ENCODE measurements at places on chromosomes 1 and 21.

GRCh38 chr21:16522548-16522947, 792.8 kb downstream of the USP25 start:
- no peak for DNase-seq

- DNase-seq: no peak
Measured at GRCh38 chr1:41529621-41530395, 45.3 kb upstream of the EDN2 start.

DNA sequence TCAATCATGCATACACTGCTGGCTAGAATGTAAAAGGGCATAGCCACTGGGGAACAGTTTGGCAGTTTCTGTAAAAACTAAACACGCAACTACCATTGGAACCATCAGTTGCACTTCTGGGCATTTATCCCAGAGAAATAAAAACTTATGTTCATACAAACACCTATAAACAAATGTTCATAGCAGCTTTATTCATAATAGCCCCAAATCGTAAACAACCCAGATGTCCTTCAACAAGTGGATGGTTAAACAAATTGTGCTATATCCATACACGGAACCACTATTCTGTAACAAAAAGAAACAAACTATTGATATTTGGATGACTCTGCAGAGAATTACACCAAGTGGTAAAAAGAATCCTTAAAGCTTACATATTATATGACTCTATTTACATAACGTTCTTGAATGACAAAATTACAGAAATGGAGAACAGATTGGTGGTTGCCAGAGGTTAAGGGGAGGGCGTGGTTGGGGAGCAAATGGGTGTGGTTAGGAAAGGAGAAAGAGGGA, 22.8 kb downstream of the LACTBL1 start:
- no peak for DNase-seq

DNA sequence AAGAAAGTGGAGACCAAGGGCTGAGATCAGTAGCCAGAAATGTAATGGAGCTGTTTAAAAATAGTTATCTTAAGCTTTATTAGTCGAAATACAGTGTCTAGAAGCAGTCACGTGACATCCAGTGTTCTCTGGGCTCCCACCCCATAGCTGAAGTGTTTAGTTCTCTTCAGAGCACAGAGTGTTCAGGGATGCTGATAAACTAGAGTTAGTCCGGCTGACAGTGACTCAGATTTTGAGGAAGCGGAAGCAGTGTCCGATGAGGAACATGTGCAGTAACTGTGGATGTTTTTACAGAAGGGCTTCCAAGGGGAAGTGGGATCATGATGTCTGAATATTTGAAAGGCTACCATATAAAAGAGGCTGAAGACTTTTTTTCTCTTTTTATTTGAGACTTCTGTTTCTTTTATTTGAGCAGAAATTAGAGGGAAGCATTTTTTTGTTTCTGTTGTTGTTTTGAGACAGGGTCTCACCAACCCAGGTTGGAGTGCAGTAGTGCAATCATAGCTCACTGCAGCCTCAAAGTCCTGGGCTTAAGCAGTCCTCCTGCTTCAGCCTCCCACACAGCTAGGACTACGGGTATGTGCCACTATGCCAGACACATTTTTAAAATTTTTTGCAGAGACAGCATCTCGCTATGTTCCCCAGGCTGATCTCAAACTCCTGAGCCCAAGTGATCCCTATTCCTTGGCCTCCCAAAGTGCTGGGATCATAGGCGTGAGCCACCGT, 124.2 kb downstream of the GALNT2 start:
- no peak for DNase-seq

GRCh38 chr1:58726581-58726980, 26.7 kb upstream of the MYSM1 start:
- no peak for DNase-seq

GRCh38 chr1:158570480-158570879, at the start of gene OR6P1:
Gene OR6P1 (minus strand): TSS chr1:158570580. CDS start chr1:158563604, 6,976 bp downstream.
- DNase-seq: no peak
